ENCODE measurements at places on chromosomes 5 and 9. TPM values are rescaled to one million over a fixed set of nuclear protein-coding genes. Genes with fewer than 3 reads are reported as not detected.

GBGT1 gene
- total RNA-seq: not detected

ADAMTSL2 gene
- not detected for total RNA-seq

DNA sequence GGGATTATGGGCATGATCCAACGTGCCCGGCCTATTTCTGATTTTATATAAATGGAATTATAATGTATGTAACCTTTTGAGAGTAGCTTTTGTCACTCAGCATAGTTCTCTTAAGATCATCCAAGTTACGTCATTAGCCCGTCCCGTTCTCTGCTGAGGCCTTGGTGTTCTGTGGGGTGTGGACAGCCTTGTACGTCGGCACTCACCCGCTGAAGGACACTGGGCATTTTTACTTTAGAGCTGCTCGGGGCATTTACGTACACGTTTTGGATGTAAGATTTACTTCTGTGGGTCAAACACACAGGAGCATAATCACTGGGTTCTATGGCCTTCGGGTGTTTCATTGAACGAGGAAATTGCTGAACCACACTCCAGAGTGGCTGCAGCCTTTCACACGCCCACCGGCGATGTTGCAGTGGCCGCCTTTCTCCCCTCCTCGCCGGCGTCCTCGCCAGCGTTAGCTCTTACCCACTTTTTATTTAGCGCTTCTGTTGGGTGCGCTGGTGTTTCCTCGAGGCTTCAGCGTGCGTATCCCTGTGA is 101.8 kb downstream of the EHMT1 start:
- DNase-seq: no peak

- no peak for DNase-seq
Observed at GRCh38 chr5:8954801-8955200, 591.1 kb downstream of the SEMA5A start.

FST gene
- not detected for total RNA-seq

DNA sequence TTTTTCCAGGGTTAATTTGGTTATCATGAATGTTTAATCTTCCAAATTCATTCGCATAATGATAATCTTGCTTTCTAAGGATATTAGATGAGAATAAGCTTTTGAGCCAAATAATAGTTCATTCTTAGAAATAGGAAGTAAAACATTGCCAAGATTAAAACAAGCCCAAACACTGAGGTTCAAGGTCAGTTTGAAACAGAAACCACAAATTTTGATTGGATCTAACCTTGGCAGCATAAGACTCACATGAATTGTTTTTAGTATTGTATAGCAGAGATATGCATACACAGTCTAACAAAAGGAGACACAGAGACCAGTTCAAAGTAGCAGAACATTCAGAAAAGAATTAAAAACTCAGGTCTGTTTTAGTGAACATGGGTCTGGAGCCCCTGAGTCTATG is 43.4 kb upstream of the VCAN start:
- DNase-seq: no peak

HSD17B3 gene
- total RNA-seq: not detected

GRCh38 chr5:151587796-151588555 is 3.2 kb downstream of the FAT2 start:
- DNase-seq: peak; percentile 26

- DNase-seq: no peak
Observed at GRCh38 chr9:89353989-89354388, 35.7 kb downstream of the SECISBP2 start.

GRCh38 chr9:5670079-5670478 is 41.2 kb downstream of the RIC1 start:
- DNase-seq: peak; percentile 28

GRCh38 chr9:13428766-13429165 is 149.3 kb upstream of the MPDZ start:
- DNase-seq: peak; percentile 27

DNA sequence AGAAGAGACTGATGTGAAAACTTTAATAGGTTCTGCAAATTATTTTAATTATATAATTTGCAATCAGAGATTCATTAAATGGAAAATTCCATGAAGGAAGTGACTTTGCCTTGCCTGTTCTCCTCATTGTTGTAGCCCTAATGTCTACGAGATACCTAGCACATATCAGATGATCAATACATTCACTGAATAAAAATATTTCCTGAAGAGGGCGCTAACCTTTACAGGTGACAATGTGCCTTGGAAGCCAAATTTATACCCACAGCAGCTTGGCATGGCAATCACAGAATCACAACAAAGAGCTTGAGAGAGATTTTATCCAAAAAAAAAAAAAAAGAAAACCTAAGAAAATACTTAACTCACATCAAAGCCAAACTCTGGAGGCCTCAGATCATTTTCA is 17.4 kb downstream of the HAUS6 start:
- peak; percentile 3 for DNase-seq

DNA sequence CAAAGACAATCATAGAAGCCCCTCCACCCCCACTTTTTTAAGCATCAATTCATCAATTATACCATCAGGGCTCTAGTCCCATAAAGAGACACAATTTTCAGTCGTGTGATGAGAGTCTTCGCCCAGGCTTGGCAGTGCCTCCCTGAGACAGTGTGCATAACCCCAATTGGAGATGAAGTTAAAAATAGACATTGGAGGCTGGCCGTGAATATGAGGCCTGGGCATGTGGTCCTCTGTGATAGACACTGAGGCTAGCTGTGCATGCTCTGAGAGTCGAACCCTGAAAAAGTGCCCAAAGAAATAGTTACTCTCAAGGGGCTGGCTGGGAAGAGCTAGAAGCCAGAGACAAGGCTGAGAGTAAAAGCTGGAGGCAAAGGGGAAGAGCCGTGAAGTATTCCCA is 248.6 kb upstream of the NR4A3 start:
- DNase-seq: peak; percentile 49

DNA sequence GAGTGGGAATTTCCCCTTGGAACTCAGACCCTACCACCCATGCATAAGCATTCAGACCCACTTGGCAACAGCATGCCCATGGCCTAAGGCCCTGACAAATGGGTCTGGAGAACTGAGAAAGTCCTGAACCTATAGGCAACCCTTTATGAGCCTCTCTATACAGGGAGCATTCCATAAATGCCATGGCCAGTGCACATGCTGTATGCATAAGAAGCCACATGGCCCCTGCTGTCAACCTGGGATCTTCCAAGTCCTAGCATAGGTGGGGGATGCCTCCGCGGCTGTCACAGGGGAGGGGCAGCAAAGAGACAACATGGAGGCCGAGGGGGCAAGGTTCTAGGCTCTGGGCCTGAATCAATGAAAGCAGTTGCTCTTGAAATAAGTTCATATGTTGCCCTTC is 8.2 kb upstream of the NIPAL4 start:
- no peak for DNase-seq

DNA sequence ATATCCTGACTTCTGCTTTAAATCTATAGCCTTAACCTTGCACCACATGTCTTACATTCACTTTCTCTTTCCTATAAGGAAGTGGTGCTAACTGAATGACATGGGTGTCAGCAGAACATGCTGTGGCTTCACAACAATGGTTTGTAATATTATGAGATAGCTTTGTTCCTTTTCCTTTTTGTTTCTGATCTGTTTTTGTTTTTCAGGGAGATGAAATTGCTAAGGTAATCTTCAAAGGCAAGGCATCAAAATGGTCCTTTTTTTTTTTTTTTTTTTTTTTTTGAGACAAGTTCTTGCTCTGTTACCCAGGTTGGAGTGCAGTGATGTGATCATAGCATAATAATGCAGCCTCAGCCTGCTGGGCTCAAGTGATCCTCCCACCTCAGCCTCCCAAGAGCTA is 53.6 kb upstream of the RANBP6 start:
- no peak for DNase-seq

PCDHB13 gene
- total RNA-seq: not detected

GRCh38 chr9:99039505-99040182 is 65.3 kb upstream of the TGFBR1 start:
- peak; percentile 27 for DNase-seq

DNA sequence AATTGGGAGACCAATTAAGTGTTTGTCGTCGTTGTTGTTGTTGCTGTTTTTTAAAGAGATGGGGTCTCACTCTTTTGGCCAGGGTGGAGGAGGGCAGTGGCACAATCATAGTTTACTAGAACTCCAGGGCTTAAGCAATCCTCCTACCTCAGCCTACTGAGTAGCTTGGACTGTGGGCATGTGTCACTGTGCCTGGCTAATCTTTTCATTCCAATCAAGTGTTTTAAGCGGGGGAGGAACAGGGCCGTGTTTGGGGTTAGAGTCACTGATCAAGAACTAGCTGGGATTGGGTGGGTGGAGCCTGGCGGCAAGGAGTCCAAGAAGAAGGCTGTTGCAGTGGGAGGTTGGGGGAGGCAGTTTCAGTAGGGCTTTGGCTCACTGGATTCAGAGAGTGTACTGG is 13.8 kb downstream of the SNX30 start:
- DNase-seq: no peak

GRCh38 chr5:92916036-92916435 is 665.0 kb downstream of the NR2F1-AS1 start:
- peak; percentile 39 for DNase-seq

KCNN2 gene
- not detected for total RNA-seq

IL9 gene
- not detected for total RNA-seq

DNA sequence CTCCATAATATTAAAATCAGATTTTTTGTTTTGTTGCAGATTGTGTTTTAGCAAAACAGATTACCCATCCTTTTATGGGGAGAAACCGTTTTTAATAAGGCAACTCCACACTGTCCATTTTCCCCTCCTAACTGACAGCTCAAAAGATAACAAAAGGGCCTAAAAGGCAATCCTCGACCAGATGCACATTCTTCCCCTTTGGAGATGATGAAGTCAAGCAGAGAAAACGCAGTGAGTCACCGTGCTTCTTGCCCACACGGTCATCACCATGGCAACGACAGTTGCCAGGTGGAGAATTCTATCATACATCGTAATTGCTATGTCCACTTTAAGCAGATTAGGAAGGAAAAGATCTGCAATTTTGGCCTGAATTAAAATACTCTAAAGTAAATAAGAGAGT is 96.4 kb downstream of the DIRAS2 start:
- peak; percentile 99 for DNase-seq

BARX1 gene
- total RNA-seq: not detected

GRCh38 chr5:124686239-124687004 is 60.0 kb downstream of the ZNF608 start:
- DNase-seq: no peak

DNA sequence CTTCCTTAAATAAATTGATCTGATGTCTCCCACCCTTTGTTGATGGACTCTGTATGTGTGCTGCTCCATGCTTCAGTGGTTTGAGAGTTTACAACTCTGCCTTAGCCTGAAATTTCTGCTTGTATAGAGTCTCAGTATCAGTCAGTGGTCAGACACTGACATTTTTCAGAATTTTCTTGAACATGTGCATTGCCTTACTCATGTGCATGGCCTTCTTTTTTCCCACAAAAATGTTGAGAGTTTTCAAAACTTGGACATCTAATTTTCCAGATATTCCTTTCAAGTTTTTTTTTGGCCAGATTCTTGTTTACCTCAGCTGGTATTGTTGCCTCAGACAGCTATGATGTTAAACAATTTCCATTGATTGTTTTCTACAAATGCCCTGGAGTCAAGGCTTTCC is 427.1 kb upstream of the CHD1 start:
- no peak for DNase-seq

GRCh38 chr5:146041180-146041789 is 64.1 kb downstream of the PLAC8L1 start:
- no peak for DNase-seq

IL13 gene
- total RNA-seq: not detected

DNA sequence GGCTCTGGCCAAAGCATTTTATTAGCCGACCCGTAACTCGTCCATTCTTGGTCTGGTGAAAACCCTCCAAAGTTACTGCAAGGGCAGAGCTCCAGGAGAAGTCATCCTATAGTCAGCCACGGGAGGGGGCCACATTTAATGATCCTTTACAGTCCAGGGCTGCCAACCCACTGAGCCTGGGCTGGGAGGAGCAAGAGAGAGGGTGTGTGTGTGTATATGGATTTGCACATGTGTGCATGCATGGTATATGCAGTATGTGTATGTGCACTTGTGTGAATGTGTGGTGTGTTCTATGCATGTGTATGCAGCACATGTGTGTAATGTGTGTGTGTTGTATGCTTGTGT is 4.2 kb upstream of the RASGEF1C start:
- DNase-seq: no peak

DNA sequence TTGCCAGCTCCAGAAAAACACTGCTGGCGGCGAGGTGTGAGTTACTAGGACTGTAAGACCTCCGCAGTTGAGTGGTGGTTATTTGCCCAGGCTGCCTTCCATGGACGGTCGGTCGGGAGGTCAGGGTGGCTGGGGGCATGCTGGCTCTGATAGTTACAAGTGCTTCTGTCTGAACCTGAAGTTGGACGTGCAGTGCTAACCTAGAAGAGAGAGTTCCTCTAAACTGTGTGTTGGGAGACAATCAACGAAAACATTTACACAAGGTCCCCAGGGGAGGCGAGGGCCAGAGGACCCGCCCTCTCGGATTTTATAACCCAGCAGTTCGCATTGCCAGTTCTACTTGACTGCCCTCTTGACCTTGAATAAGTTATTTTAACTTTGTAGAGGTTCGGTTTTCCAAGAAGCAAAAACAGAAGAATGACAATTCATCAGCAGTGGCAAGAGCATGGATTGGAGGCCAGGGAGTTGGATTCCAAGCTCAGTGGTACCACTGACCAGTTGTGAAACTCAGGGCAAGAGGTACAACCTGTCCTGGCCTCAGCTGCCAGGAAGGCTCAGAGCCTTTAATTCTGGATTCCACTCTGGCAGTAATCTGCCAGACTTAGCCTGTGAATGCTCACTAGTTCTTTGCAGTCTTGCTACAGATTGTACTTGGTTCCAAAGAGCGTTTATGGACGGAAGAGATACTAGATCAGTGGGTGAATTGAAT is 28.7 kb upstream of the PDE8B start:
- DNase-seq: no peak

DNA sequence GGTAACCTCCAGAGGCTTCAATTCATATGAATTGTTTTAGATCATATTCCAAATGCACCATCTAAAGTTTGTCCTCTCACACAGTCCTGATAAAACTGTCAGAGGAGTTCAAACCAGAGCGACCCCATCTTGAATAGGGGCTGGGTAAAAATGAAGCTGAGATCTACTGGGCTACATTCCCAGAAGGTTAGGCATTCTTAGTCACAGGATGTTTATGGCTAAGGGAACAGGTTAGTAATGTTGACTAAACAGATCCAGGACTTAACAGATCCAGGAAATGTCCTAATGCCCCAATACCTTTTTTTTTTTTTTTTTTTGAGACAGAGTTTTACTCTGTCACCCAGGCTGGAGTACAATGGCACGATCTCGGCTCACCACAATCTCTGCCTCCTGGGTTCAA is 192.6 kb upstream of the PRDM9 start:
- no peak for DNase-seq

DNA sequence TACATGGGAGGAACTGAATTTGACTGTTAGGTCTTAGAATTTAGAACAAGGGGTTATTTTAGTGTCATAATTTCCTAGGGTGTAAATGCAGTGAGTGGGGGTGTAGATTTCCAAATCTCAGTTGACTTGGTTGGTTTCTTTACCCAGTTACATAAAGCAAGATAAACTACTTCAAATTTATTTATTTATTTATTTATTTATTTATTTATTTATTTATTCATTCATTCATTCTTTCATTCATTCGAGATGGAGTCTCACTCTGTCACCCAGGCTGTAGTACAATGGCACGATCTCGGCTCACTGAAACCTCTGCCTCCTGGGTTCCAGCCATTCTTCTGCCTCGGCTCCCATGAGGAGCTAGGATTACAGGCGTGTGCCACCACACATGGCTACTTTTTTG is 200.4 kb downstream of the SLF1 start:
- DNase-seq: no peak

LCN1 gene
- total RNA-seq: not detected

TOR1A gene
- 30.8 TPM for total RNA-seq

- no peak for DNase-seq
Observed at GRCh38 chr9:98318834-98319478, 63.5 kb upstream of the TBC1D2 start.

All from G401 (cell line).